KBM-7 (cell line): ENCODE measurements at places on chromosomes 1 and 21.

DNA sequence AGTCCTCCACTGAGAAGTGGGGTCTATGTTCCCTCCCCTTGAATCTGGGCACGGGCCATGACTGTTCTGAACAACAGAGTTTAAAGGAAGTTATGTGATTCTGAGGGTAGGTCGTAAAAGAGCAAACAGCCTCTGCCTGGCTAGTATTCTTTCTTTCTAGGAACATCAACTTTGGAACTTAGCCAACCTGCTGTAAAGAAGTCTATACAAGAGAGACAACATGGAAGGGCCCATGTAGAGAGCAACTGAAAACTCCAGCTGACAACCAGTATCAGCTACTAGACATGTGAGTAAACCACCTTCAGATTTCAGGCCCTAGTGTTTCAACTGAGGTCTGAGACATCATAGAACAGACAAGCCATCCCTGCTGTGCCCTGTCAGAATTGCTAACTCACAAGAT, 7.5 kb downstream of the SELENOF start:
- peak; percentile 62 for DNase-seq

GRCh38 chr1:19348441-19349198, 36.5 kb downstream of the SLC66A1 start:
- no peak for DNase-seq

DNA sequence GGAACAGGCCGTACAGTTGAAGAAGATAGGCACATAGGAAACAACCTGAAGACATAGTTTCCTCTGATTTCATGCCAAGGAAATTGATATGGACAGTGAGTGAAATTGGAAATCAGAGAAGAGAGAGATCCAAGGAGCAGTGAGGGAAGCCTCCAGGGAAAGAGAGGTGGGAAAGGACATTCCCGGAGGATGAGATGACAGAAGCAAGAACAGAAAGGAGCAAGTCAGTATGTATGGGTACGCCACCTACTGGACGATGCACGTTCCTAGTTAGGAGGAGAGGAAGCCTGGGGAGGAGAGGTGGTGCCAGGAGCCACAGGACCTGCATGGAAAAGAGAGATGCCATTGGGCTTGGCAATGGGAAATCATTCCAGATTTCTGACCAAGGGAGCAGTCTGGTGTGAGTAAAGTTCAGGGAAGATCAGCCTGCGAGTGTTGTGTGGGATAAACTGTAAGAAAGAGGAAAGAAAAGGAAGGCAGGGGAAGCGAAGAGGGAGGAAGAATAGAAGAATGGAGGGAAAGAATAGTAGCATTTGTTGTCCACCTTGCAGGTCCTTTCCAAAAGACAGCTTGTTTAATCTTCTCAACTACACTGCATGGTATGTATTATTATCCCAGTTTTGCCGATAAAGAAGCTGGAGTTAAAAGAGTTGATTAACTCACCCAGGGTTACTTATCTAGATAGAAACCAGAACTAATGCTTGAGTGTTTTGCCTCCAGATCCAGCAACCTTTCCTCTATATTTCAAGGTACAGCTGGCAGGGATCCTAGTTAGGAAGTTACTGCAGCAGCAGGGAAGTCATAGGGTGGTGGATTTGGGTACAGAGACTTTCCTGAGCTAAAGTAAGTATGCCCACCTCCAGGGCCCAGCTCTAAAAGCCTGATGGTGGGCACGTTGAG, 27.4 kb downstream of the C1orf116 start:
- peak; percentile 38 for DNase-seq

DNA sequence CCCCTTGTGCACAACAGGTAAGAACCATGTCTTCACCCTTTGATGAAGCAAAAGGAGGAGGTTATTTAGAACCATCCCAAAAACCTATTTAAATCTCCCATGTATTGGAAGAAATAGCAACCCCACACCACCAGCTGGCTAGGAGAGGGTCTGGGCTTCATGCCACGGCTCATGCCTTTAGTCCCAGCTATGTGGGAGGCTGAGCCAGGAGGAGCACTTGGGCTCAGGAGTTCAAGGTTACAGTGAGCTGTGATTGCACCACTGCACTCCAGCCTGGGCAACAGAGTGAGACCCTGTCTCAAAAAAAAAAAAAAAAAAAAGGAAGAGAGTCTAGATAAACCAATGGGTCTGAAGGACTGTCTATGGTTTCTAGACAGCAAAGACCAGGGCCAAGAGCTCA, 197.9 kb upstream of the COA6 start:
- no peak for DNase-seq

DNA sequence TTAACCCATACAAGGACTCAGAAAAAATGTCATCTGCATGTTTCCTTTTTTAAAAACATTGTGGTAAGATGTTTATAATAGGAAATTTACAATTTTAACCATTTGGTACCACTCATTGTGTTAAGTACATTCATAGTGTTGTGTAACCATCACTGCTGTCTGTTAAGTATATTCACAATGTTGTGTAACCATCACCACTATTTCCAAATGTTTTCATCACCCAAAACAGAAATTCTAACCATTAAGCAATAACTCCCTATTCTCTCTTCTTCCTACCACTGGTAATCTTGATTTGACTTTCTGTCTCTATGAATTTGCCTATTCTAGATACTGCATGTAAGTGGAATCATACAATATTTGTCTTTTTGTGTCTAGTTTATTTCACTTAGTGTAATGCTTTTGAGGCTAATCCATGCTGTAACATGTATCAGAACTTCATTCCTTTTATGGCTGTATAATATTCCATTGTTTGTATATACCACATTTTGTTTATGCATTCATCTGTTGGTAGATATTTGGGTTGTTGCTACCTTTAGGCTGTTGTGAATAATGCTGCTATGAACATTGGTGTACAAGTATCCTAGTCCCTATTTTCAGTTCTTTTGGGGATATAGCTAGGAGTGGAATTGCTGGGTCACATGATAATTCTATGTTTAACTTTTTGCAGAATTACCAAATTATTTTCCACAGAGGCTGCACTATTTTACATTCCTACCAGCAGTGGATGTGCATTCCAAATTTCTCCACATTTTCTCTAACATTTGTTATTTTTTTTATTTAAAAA, 14.1 kb downstream of the HIPK1 start:
- DNase-seq = no peak
